ENCODE measurements at places on chromosomes 3 and 15.

DNA sequence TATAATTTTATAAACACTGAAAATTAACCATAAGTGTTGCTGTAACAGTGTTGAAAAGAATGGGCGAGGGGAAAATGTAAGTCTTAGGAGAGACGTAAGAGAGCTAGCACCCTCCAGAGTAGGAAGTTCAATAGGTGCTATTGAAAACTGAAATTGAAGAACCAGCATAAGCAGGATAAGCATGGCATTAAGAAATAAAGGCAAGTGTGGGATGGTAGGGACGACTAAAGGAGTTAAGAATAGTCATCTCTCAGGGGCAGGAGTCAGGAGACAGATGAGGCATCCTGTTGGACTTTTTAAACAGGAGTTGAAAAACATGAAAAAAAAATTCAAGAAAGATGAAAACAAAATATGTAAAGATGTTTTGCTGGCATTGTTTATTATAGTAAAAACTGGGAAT, 43.5 kb downstream of the ABHD2 start:
- DNase-seq, result no peak

DNA sequence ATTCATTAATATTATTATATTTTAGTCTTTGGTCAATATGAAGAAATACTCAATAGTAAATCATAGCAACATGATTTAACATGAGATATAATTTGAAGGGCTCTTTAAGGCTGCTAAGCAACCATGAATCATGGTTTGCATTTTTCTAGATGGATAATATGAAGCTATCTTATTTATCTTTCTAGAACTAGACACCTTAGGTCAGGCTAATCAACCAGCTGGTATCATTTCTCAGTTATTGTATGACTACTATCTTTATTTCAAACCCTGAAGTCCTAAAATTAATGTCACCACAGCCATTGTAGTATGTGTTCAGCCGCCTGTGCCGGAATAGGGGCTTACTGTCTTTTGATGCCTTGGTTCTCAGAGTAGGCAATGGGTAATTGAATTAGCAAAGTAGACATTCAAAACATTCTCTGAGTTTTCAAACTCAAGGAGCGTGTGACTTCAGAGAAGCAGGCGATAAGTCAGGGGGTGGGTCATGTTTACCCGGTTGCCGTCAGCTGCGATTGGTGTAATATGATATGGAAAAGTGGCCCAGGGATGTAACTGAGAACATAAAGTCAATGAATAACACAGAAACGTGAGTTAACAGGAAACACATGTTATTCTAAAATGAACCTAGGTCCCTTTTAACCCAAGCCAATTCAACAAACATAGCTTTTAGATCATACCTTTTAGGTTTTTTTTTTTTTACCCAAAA, 93.4 kb upstream of the CTDSPL start:
- DNase-seq, result no peak

DNA sequence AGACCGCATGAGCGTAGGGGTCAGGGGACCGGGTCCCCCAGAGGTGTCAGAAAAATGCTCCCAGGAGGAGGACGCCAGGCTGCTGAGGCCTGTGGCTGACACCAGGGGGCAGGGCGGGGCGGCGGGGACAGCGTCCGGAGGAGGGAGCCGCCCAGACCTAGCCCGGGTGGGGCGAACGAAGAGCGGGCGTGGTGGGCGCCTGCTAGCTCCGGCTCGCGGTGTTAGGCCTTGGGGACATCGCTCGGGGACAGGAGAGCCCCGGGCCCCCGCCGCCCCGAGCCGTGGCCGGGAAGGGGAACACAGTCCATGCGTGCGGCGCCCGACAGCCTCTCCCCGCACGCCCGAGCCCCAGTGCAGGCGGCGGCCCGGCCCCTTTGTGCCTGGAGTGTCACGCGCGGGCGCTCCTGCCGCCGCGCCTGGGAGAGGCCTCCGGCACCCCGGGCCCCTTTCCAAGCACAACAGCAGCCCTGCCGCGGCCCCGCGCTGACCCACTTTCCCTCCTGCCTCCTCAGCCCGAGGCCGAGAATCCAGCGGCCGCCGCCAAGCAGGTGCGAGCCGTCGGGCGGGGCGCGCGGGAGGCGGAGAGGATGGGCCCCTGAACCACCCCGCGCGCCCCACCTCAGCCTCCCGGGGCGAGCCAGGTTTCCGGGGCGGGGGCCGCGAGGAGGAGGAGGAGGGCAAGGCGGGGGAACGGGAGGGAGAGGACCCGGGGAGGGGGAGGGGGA, 111.0 kb upstream of the KLF13 start:
- DNase-seq, result peak; percentile 62

- DNase-seq, result no peak
Measured at GRCh38 chr3:114442246-114442645, 148.4 kb downstream of the TIGIT start.

DNA sequence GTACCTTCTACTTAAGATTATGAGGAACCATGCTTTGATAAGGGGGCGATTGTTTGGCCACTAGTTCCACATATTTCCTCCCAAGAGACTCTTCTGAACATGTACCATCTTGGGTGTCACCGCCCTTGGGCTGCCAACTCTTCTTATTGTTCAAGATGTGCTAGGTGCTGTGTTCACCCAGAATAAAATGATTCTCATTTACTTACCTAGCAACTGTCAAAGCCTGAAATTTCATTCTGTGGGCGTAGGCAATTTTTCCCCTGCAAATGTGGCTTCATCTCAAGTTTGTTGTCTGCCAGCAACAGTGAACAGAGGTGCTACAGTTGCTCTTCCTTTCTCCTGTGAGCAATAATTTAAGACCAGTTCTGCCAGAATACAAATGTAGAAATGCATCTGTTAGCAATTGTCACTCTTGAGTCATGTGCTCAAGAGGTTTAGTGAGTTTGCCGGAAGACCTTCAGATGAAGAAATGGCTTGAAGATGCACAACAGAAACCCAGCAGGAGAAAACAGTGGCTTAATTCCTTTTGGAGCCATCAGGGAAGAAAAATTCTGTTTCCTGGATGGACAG, 41.3 kb upstream of the RARB start:
- DNase-seq, result no peak

GRCh38 chr3:58989163-58989562, 60.7 kb downstream of the CFAP20DC start:
- no peak for DNase-seq

GRCh38 chr3:146511402-146512134, 32.8 kb downstream of the PLSCR1 start:
- DNase-seq, result no peak

DNA sequence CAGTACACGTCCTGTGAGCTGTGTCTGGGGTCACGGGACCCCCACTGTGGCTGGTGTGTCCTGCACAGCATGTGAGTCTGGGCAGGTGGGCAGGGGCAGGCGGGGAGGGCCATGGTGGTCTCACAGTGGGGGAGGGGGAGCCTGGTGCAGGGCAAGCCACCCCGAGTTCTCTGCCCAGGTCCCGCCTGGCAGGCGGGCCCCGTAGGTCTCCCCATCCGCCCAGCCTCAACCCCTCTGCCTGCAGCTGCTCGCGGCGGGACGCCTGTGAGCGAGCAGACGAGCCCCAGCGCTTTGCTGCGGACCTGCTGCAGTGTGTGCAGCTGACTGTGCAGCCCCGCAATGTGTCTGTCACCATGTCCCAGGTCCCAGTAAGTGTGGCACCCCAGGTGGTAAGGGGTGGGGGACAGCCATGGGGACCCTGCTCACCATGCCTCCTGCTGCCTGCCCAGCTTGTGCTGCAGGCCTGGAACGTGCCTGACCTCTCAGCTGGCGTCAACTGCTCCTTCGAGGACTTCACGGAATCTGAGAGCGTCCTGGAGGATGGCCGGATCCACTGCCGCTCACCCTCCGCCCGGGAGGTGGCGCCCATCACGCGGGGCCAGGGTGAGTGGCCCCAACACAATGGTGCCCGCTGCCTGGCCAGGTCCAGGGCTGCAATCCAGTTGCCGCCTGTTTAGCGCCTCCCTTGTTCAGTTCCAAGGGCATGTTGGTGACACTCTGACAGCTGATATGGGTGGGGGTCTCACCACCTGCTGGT, 21.9 kb downstream of the PLXNA1 start:
- no peak for DNase-seq

DNA sequence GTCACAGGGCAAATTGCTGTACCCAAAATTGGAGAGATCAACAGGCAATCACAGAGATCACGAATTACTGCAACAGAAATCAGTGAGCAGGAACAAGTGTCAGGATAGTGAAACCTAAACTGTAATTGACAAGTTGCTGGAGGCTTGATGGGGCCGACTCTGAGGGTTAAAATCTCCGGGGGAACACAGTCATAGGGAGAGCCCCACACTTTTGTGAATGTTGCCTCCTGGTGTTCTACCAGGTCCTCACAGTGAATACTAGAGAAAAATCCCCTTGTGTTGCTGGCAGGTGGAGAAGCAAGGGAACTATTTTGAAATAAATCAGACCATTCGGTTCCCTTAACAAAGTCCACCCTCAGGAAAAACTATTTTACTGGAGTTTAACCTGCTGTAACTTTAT, 697.5 kb upstream of the CBLB start:
- no peak for DNase-seq

- DNase-seq, result no peak
Measured at GRCh38 chr3:67599821-67600220, 54.6 kb downstream of the SUCLG2 start.

- no peak for DNase-seq
Measured at GRCh38 chr3:80079886-80080285, 312.1 kb upstream of the ROBO1 start.

- no peak for DNase-seq
Measured at GRCh38 chr15:92803852-92804609, 96.1 kb upstream of the CHD2 start.

GRCh38 chr3:177282119-177282655, 84.9 kb upstream of the TBL1XR1 start:
- no peak for DNase-seq

DNA sequence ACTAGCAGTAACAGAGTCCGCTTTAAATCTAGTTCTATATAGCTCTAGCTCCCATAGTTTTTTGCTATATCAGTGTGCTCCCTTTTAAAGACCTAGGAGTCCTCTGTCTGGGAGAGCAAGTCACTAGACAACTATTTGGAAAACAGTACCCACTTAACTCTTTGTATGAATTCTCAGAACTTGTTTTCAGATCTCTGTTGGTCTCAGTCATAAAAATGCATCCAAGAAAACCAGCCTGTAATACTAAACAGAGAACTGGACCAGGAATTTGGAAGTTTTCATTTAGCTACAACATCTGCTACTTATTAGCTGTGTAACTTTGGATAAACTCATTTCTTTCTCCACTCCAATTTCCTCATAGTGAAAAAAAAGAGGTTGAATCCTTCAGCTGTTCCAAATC, 56.9 kb upstream of the C3orf49 start:
- no peak for DNase-seq

DNA sequence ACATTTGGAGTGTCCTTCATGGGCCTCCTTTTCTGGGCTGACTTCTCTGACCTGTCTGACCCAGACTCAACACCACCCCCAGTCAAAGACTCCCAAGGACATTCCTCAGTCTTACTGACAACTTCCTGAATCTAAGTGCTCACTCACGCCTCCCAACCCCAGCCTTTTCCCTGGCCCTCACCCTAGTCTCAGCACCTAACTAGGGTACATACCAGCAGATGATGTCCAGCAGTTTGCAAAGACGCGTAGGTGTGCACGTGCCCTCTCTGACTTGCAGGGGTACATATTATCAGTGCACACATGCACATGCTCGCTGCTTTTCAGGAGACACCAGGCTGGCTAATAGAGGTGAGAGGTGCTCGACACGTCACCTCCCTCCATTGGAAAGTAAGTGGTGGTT, 38.7 kb upstream of the SLCO2A1 start:
- no peak for DNase-seq

- no peak for DNase-seq
Measured at GRCh38 chr3:168620854-168621253, 525.1 kb upstream of the GOLIM4 start.

GRCh38 chr3:52392216-52392930, 52.5 kb downstream of the SEMA3G start:
- no peak for DNase-seq

DNA sequence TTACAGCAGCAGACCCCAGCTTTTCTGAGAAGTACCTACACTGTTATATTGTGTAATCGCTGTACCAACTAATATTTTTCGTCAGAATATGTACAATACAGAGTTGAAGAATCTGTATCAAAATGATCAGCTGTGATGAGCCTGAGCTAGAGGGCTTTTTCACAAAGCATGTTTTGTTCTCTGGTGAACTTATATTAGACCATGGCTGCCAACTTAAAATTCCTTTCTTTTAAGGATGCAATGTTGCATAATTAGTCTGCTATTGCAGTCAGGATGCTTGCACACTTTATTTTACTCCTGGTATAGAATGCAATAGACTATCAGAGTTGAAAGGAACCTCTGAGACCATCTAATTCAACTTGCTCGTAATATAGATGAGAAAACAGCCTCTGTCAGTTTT, 127.8 kb downstream of the RBMS3 start:
- DNase-seq, result no peak

GRCh38 chr3:11331101-11331500, 58.9 kb downstream of the ATG7 start:
- no peak for DNase-seq

- no peak for DNase-seq
Measured at GRCh38 chr3:99012051-99012450, 110.6 kb upstream of the DCBLD2 start.

DNA sequence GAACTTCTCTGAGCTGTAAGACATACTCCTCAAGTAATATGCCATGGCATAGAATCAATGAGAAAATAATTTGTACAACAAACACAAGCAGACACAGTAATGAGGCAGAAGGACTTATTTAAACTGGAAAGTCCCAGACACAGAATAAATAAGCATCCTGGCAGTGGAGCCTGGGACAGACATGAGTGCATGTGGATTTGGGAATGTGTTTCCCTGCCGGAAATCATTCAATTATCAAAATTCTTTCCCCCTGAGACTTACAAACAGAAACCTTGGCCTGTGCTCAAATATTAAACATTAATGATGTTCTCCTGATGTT, 520.1 kb downstream of the ROBO1 start:
- no peak for DNase-seq

DNA sequence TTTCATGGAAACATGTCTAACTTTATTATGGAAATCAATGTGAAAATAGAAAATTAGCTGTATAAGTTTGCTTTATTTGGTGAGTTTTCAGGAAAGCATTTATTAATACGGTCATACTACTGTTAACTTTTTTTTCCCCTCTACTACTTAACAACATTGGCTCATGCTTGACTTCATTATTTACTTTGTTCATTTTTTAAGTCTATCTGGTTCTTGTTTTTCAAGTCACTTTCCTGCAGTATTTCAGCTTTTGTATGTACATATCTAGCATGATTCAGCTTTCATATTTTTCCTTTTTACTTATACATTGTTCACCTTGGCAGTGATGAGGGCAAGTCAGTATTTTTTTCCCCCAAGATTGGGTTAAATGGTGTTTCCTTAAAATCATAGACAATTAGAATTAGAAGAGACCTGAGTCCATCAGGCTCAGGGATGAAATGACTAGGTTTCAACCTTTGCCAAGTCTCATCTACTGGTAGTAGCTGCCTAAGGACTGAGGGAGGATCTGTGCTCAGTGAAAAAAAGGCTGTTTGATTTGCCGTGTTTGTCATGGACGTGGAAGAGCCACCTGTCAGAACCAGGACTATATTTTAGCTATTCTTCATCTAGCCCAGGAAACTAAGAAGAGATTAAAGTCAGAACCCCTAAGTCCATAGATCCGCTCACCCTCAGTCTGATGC, 15.4 kb downstream of the TMOD3 start:
- no peak for DNase-seq

GRCh38 chr3:128435058-128435457, 31.6 kb downstream of the DNAJB8 start:
- DNase-seq, result no peak
